T-helper 17 cell (primary cell): ENCODE measurements at places on chromosomes 2 and 18. TPM values are rescaled to one million over a fixed set of nuclear protein-coding genes. Genes with fewer than 3 reads are reported as not detected.
A peak's percentile ranks its signal among the peaks of the same experiment; 100 is the strongest.

- no peak for DNase-seq
Measured at GRCh38 chr18:40355726-40356125, 1599.3 kb upstream of the PIK3C3 start.

DNA sequence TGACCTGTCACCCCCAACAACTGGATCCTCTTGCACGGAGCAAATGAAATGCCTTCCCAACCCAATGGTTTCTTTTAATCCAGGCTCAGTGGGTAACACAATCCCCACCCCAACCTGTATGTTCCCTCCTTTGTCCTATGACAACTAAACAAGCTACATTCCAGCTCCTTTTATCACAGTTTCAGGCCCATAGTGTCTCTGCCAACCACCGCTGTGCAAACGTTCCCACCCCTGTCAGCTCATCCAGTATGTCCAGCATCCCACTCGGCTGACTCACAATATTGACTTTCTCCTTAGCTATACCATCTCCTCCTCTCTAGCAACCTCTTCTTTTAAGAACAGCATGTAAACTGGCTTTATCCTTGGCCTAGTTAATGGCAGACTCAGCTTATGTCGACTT lies 117.9 kb upstream of the PPP1CB start:
- no peak for DNase-seq

The SLC23A3 gene
- total RNA-seq, result 0.65 TPM

DNA sequence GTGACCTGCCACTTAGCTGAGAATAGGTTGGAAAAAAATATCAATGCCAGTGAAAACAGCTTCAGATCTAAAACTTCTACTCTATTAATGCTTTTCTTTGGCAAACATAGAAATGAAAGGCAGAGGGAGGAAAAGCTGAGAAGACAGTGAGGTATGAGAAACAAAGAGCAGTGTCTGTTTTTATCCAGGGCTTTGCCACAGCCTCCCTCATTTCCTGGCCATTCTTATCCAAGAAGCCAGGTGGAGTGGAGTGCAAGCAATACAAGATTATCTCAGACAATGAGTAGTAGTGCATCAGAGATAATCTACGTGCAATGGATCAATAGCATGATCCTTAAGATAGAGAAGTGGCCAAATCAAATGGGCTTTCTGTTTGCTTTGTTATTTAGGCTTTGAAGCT lies 808.7 kb upstream of the PIK3C3 start:
- no peak for DNase-seq

- DNase-seq, result no peak
Measured at GRCh38 chr2:180539541-180539940, 440.9 kb upstream of the UBE2E3 start.

DNA sequence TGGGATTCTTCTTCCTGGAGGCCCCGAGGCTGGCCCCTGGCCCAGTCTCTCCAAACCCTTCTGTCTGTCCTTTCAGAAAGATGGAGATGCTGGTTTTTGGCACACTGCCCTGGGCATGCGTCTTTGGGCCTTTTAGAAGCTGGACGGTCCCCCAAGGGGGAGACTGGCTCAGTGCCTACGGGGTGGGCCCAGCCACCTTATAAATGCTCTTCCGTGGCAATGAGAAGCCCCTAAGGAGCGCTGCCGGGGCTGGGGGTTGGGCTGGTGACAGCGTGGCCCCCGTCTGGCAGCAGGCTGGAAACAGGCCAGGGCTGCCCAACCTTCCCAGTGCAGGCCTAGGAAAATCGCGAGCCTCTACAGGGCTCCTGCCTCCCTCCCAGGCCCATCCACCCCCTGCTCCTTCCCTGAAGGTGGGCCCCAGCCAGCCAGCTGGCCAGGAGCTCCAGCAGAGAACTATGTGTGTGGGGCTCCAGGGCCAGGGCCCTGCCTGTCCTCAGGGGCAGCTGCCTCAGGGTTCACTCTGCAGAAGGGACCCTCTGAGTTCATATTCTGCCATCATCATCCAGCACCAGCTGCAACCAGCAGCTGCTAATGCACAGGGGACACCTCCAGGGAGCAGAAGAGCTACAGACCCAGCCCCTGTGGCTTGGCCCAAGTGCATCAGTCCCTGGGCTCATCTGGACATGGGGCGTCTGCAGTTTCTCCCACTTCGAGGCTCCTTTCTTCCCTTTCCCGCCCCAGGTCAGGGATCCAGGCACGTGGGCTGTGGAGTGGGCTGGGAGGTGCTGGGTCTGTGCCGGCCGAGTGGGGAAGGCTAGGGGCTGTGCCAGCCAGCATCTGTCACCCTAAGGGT lies 107.6 kb upstream of the OTOS start:
- no peak for DNase-seq

DNA sequence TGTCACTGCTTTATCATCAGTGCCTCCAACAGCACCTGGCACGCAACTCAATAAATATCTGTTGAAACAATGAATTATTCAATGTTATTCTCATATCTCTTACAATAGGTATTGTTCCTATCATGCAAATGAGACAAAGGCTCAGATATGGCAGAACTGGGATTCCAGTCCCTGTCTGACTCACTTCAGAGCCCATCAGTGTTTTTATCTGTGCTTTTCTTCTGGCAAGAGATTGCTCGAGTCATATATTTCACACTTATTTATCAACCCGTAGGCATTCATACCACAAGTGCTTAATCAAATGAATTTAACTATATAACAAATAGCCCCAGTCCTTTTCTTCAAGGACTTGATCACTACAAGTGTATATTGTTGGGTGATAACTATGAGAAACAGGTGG lies 76.4 kb upstream of the TSPYL6 start:
- no peak for DNase-seq

DNA sequence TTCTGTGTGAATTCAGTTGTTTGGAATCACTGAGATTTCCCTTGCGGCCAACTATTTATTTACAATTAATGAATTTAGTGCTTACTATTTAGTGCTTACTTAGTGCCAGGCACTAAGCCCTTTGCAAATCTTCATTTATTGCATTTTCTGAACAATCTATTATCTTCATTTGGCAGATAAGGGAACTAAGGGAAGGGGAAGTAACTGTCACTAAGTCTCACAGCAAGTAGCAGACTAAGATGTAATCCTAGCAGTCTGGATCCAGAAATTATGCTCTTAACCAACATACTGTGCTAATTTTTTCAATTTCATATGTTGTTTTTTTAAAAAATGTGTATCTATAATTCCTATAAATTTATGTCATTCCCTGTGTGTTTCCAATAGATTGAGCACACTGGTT lies 214.4 kb upstream of the EPC2 start:
- no peak for DNase-seq

The POTEE gene
- not detected for total RNA-seq

GRCh38 chr2:65957454-65957853 lies 477.5 kb upstream of the MEIS1 start:
- no peak for DNase-seq

DNA sequence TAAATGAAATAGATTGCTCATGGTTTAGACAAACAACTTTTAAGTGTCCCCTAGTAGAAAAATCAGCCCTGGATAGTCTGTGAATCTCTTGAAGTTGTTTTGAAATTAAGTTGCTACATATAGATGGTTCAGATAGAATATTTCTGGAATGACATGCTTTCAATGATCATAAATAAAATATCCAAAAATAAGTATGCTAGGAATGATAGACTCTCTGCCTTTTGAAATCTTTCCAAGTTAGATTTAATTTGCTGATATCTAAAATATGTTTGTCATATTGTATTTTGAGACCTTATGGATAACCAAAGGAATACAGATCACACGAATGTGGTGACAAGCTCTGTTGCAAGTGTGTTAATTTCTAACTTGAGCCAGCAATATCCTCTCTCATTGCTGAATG lies 488.7 kb downstream of the THSD7B start:
- no peak for DNase-seq

- no peak for DNase-seq
Measured at GRCh38 chr18:23257686-23258565, 122.6 kb downstream of the CABLES1 start.

DNA sequence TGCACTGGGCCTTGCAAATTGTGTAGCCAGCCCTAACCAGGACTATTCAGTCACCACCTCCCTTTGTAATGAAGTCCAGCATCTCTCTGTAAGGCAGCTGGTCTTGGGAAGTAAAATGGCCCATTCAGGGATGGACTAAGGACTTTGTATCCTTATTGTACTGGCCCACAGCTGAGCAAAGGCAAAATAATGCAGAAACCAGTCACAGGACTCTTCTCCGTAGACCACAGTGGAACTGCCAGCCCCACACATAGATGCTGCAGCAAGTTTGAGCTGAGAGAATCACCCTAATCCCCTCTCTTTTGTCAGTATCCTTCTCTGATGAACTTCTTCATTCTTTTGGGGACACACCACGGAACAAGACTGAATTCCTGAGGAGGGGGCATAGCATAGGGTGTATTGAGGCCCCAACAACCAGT lies 73.6 kb upstream of the RTN4 start:
- DNase-seq, result no peak

DNA sequence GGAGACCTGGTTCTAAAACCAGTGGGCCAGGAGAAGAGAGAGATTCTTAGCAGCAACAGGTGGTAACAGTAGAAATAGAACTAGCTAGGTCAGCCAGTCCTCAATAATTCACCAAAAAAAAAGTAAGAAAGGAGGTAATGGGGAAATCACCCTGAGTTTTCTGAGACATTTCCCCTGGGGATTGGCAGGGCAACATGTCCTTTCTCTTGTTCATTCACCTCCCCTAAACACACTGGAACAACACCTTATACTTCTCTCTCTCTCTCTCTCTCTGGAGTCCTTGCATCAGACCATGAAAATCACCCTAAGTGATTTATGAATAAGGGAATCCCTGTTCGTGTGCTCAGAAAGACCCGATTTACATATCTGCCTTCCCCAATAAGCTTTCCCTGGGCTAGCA lies 64.8 kb downstream of the COX7A2L start:
- DNase-seq, result no peak

DNA sequence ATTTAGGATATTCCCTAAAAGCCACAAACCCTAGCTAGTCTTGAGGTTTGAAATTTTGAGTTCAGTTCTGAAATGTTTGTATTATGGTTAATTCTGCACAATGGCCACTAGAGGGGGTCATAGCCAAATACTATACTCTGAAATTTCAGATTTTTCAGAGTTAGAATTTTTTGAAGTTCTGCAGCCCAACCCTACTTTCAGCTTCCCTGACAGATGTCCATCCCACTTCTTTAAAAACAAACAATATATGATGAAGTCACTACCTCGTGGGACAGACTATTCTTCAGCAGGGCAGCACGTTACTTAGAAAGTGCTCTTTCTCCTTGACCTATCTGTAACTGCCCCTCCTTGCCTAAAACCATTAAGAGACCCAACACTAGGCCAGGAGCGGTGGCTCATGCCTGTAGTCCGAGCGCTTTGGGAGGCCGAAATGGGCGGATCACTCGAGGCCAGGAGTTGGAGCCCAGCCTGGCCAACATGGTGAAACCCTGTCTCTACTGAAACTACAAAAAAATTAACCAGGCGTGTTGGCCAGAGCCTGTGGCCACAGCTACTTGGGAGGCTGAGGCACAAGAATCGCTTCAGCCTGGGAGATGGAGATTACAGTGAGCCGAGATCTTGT lies 48.2 kb upstream of the PAPOLG start:
- no peak for DNase-seq

- no peak for DNase-seq
Measured at GRCh38 chr2:124698979-124699565, 674.0 kb downstream of the CNTNAP5 start.

The CHRND gene
- not detected for total RNA-seq

The RPL37A gene
- total RNA-seq, result 3,101 TPM

The CCNT2 gene
- total RNA-seq, result 56.9 TPM

GRCh38 chr2:50727636-50728339 lies 304.1 kb downstream of the NRXN1 start:
- DNase-seq, result no peak

The UGT1A10 gene
- not detected for total RNA-seq

DNA sequence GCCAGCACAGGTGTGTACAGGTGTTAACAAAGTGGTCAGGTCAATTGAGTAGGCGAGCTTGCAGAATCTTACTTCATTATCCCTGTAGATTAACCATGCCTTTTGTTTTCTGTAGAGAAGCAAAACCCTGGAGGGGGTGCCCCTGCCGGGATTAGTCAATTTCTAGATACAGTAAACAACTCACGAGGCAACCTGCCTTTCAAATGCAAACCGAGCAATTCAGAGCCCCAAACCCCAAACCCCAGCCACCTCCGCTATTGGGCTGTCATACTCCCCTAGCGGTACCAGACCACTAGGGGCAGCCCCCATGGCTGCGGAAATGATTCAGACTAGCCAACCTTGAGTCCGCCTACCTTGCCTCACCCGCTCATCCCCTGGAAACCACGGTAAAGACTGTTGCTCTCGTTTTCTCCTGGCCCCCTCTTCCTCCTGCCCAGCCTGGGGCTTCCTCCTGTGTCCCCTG lies 61.4 kb upstream of the KIF5C start:
- peak; percentile 16 for DNase-seq

- DNase-seq, result no peak
Measured at GRCh38 chr2:111101592-111101991, 19.1 kb upstream of the BCL2L11 start.

GRCh38 chr2:62826141-62826540 lies 120.6 kb downstream of the EHBP1 start:
- DNase-seq, result no peak
